ENCODE measurements at places on chromosomes 3 and 15.

DNA sequence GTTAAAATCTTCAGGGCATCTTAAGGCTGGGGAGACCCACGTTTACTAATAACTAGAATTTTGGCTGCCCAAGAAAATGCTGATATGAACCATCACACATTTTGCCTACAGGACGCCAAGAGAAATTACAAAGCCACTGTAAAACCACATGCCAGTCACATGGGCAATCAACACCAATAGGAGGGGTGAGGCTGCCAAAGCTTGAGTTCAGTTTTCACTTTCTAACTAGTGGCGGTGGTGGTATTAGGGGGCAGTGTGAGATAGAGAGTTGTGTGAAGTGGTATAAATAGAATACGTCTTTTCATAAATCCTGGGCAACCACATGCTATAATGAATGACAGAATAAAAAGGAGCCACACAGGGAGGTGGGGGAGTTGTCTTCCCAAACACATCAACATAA is 147.3 kb downstream of the WNT5A start:
- no peak for DNase-seq

DNA sequence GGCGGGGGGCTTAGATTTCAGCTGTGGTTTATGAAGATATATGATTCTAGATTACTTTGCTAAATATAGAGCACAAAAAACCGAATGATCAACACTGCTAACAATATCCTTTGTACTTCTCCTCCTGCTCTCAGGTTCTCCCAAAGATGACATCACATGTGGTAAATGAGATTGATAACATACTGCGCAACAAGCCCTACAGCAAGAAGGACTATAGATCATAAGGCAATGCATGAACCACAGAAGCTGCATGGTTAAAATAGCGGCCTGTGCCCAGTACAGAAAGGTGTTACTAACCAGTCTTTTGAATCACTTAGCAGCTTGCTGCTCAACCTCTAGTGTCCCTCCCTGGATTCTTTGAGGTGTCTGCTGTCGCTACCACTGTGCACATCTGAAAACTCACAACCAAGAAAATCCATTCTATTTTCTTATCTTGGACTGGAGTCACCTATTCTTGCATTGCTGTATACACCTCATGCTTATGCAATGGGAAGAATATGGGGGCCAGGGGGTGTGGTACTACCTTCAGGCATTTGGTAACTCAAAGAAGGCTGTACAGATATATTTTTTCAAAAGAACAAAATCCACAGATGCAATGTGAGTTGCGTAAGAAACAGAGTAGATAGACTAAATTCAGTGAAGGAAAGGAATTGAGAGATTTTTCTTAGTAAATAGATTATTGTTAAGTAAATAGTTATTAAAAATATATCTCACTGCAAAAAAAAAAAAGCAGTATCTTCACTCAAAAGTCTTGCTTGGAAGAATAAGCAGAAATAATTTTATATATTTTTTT is 18.2 kb downstream of the SSR3 start:
- DNase-seq = no peak

DNA sequence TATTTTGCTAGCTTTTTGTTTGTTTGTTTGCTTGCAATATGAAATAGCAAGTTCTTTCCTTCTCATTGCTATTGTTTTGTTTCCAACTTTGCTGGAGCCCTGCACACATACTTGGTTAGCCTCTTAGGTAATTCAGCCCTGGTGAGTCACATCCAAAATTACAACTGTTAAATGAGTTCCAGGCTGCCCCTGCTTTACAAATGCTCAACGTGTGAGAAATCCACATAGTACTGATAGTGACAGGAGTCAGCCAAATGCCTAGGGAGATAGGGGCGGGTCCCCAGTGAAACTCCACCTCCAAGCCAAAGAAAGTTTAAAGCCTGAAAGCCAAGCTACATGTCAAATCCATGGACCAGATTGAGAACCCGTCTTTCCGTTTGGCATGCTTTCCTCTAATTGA is 81.3 kb upstream of the RNF7 start:
- no peak for DNase-seq

- no peak for DNase-seq
These were observed 705 bp upstream of the TFRC start for GRCh38 chr3:196082619-196082971.

- no peak for DNase-seq
These were observed 31.5 kb upstream of the ITGA11 start for GRCh38 chr15:68463444-68463843.

- DNase-seq = peak; percentile 70
These were observed 868 bp upstream of the TMEM87A start for GRCh38 chr15:42273900-42274701.

- no peak for DNase-seq
These were observed 110.3 kb upstream of the KLF13 start for GRCh38 chr15:31216215-31216911.

- no peak for DNase-seq
These were observed 1006.6 kb downstream of the NAALADL2 start for GRCh38 chr3:175865724-175866123.

DNA sequence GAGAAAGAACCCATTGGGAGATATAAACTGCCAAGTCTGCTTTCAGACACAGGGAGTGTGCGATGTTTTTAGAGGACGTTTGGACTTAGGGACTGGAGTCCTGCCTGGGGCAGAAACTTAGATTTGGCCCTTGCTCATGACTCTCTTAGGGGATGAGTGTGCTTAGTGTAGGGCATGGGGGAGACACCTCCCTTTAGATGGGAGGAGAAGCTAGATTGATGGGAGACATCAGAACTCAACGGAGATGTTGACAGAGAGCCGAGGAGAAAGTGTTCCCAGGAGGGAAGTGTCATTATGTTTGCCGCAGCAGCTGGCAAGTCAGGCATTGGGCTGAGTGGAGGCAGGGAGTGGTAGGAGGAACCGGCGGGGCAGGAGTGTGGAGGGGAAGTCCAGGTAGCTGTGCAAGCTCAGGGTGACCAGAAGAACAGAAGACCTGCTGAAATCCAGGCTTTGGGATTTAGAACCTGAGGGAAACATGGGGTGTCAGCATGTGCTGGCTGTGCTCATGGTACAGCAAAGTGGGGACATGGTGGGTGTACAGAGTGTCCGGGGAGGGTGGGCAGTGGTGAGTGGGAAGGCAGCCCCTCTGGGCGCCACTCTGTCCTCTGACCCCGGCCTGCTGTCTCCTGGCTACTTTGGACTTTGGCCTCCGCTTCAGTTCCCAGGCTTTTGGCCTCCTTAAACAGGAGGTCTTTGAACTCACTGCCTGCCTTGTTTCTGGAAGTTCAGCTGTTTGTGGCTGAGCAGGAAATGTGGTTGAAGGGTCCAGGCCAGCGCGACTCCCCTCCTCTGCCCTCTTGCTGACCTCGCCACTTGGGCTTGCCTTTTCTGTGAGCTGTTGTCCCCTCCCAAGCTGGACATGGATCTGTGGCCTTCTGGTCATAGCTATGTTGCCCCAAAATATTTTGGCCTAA is 324.0 kb upstream of the LRRFIP2 start:
- no peak for DNase-seq

DNA sequence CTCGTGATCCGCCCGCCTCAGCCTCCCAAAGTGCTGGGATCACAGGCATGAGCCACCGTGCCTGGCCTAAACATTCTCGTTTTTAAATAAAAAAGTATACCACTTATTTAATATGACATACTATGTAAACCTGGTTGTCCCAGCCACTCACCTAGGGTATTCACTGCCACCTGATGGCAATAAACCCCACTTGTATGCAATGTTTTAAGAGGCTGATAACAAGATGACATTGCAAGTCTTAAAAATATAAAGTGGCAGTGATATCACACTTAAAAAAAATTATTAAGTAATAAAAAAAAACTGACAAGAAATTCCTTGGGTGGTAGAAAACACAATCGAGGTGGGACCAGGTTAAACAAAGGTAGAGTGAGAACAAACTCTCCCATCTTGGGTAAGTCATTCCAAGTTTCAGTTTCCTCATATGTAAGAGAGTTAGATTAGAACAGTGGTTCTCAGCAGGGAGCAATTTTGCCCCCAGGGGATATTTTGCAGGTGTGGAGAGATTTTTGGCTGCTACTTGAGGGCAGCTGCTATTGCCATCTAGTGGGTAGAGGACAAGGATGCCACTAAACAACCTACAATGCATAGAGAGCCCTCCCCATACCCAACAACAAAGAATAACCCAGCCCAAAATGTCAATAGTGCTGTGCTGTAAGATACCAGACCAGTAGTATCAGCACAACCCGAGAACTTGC is 14.5 kb downstream of the ARF4 start:
- no peak for DNase-seq

- peak; percentile 52 for DNase-seq
These were observed 1.2 kb downstream of the RGMA start for GRCh38 chr15:93087825-93088199.

DNA sequence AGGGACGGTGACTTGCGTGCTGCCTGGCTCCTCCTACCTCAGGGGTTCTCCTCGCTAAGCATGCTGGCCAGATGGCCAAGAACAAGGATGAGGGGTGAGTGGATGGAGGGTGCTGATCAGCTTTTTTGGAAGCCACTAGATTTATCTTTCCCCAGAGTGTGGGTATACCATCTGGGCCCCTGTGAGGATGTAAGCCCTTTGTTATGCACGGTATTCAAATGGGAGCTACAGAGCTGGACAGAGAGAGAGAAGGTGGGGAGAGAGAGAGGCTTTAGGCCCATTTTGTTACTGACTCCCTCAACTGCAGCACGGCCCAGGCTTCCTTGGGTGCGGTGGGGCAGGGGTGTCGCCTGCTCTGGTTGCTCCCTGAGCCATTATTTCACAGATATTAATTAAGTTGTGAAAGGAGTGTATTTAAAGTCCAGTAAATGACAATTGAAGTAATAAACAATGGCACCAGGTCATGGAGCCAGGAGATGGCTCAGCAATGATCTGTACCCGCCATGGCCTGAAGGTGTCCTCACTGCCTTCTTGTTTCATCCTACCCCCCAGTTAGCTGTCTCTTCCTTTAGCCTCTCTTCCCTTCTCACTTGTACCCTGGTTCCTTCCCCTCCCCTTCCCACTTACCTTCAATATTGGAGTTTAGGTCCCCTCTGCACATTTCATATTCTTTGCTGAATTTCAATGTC is 158.0 kb downstream of the CLSTN2 start:
- DNase-seq = no peak

DNA sequence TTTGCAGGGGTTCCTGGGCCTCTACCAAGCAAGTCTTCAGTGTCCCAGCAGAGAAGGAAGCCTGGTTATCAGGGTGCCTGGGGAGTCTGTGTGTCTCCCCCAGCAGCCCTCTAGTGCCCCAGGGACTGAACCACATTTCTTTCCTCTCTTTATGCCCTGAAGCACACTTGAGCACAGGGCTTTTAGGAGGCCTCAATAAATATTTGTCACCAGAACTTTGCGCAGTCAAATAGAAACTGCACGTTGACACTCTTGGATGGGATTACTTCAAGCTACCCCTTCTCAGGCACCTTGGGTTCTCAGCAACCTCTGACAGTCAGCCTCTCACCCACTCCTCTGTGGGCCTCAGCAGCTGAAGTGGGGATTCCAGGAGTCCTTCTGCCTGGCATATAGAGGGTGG is 226.6 kb upstream of the HES1 start:
- DNase-seq = no peak

DNA sequence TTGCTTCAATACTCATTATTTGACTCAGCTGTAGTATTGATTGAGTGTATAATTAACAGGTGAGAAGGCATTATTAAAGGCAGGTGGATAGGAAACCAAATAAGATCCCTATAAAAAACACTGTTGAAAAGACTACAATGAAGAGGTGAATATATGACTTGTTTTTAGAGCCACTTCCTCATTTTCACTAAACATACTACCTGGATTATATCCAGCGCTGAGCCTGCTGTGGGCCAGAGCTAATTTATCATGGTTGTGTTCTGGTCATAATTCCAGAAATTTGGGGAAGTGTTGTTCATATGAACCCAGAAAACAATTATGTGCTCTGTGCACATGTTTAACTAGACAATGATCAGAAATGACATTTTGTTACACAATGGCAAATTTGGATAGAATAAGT is 235.3 kb upstream of the MME start:
- no peak for DNase-seq

- DNase-seq = no peak
These were observed 356.3 kb upstream of the C2CD4B start for GRCh38 chr15:62521396-62521795.

- no peak for DNase-seq
These were observed 102.0 kb upstream of the MYRIP start for GRCh38 chr3:39707314-39707909.

DNA sequence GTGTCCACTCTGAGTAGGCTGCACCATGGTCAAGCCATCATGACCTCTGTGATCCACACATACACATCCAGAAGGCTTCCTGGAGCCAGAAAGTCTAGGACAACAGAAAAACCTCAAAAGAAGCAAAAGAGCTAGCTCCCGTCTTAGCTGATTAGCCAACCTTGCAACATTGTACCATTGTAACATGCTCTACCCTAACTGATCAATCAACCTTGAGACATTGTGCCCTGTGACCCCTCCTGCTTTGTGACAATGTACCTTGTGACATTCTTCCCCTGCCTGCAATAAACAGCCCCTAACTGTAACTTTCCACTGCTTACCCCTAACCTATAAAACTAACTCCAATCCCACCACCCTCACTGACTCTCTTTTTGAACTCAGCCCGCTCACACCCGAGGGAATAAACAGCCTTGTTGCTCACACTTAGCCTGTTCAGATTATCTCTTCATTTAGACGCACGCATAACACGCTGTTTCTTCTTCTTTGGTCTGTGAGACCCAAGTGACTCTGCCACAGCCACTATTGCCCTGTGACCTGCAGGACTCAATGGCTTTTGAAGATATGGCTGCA is 1104.6 kb downstream of the OTOL1 start:
- no peak for DNase-seq

DNA sequence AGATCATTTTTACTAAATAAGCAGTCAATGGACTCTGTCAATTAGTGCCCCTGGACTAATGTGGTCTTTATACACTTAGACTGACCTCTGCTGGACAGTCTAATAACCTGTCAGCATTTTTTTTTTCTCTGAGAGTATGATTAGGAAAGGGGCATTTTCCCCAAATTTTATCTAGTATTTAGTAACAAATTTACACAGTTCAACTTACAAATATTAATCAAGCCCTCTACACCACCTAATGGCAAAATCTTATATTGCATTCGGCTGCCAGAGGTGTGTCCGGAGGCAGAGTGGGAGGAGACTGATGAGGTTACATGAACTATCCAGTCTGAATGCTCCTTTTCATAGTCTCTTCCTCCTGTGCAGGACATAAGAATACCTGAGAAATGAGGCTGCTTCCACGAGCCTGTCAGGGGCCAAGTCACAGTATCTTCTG is 36.0 kb upstream of the COLQ start:
- DNase-seq = peak; percentile 67

DNA sequence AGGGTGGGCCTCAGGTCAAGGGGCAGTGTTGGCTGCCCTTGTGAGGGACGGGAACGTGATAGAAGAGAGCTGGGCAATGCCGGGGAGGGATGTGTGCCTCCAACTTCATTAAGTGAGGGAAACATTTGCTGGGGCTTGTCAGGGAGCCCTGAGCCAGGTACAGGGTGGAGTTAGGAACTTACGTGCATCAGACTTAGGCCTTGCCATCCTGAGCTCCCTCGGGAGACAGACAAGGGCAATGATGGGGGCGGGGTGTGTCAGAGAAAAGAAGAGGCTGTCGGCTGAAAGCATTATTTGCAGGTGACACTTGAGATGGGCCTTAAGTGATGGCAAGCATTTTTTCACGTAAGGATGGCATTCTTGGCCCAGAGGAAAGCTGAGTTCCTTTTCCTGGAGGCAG is 1.6 kb downstream of the FAM131A start:
- no peak for DNase-seq

All from central memory CD4-positive, alpha-beta T cell (primary cell).